Posterior cingulate gyrus (tissue), 11 donors: ENCODE measurements at places on chromosomes 4 and X.

- DNase-seq, result no peak
Observed at GRCh38 chr4:99762728-99763127, 53.9 kb upstream of the DAPP1 start.

DNA sequence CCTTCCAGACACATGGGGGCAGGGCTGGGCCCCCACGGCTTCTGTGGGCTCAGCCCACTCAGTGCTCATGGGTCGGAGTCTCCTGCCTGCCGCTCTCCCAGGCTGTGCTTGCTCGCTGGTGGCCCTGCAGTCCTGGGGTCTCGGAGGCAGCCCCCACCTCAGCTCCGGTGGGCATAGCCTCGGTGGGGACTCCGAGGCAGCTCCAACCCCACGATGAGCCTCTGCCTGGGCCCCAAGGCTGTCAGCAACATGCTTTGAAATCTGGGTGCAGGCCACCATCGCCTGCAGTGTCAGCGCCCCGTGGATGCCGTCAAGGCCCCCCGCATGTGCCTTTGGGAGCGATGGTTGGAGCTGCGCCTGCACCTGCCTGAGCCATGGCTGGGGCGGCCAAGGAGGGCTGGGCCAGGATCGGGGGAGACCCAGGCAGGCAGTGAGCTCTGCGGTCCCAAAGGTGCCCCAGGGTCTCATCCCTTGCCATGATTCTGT lies 30.2 kb upstream of the SPON2 start:
- peak; percentile 1 for DNase-seq

DNA sequence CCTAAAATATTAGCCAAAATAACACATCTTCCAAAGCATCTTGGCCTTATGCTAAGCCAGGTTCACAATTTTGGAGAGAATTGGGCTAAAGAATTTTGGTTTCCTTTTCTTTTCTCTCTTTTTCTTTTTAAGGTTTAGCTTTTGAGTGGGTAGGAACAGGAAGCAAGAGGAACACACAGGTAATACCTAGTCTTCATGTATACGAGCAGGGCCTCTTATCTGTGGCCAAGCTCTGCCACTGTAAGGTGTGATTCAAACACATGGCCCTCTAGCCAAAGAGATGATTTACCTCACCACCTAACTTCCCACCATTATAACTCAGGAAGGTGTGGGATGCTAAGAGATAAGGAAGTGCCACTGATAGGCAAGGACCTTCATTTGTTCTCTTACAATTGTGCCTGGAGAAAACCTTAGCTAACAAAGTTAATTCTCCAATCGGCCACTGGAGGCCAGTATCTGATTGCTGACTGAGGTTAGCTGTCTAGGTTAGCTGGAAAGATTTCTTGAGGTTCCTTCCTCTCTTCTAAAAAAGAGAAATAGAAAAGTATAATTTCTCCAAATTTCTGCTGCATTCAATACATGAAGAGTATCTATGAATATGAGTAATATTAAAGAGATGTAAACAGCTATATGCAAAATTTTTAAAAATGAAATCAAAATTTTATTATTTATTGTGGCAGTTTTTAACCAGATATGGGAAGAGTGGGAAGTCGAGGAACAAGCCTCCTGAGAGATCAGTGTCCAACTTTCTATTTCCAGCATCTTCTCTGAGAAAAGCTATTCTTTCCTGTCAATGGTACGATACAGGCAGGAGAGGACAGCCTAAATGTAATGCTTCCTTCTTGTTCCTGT lies 30.1 kb upstream of the BBS7 start:
- DNase-seq, result no peak

- DNase-seq, result no peak
Observed at GRCh38 chr4:4875147-4875546, 15.7 kb downstream of the MSX1 start.

- DNase-seq, result no peak
Observed at GRCh38 chr4:3852309-3852708, 86.1 kb downstream of the ADRA2C start.

DNA sequence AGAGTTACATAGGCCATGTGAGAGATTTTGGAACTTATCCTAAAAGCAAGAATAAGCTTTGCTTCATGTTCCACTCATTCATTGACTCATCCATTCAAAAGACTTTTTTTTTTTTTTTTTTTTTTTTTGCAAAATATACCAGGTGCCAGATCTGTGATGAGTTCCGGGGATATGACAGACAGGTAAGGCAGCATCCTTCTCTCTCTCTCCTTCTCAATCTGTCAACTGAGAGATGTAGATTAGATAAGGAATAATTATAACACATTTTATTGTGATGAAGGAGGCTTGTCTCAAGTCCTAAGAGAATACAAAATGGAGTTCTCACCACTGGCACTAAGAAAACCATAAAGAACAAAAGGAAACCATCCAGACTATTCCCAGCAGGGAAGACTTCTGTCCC lies 190.2 kb upstream of the CPEB2 start:
- DNase-seq, result no peak

- DNase-seq, result no peak
Observed at GRCh38 chr4:20086067-20086798, 165.5 kb upstream of the SLIT2 start.
